ENCODE measurements at places on chromosomes 5 and 9. TPM values are rescaled to one million over a fixed set of nuclear protein-coding genes. Genes with fewer than 3 reads are reported as not detected.

The PHF19 gene
- total RNA-seq = 66.7 TPM

The CER1 gene
- 22.3 TPM for total RNA-seq

The BARHL1 gene
- total RNA-seq = not detected

GRCh38 chr5:123873846-123874245 is 361.9 kb downstream of the CSNK1G3 start:
- DNase-seq = no peak

- DNase-seq = no peak
Measured at GRCh38 chr9:92973700-92974099, 26.4 kb downstream of the FGD3 start.

DNA sequence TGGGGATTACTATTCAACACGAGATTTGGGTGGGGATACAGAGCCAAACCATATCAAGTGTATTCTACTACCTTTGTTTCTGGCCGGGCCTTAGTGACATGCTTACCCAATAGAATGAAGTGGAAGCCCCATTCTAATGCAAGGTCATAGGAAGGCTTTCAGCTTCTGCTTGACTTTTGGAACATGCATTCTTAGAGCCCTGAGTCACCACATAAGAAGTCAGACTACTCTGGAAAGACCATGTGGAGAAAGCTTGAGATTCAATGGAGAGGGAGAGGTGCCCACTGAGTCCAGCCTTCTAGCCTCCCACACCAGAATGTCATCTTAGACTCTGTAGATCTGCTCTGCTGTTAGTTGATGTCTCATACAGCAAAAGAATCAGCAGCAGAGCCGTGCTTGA is 155.7 kb upstream of the FBN2 start:
- DNase-seq = no peak
